Stimulated activated CD8-positive, alpha-beta memory T cell treated with anti-CD3 and anti-CD28 coated beads, Interleukin-15, amount 100 ng/mL, for 48 hours (primary cell): ENCODE measurements at places on chromosomes 5 and 9.
A peak's percentile ranks its signal among the peaks of the same experiment; 100 is the strongest.

- DNase-seq, result peak; percentile 99
Measured at GRCh38 chr5:181223058-181223728, at the start of gene TRIM41. TSS of gene TRIM41 (plus strand) at chr5:181223281. CDS start at chr5:181224000, 719 bp downstream.

- no peak for DNase-seq
Measured at GRCh38 chr5:120229036-120229435, 235.1 kb upstream of the PRR16 start.

- no peak for DNase-seq
Measured at GRCh38 chr5:160938532-160938931, 86.5 kb upstream of the ATP10B start.

- no peak for DNase-seq
Measured at GRCh38 chr9:120982836-120983235, 56.2 kb upstream of the TRAF1 start.

DNA sequence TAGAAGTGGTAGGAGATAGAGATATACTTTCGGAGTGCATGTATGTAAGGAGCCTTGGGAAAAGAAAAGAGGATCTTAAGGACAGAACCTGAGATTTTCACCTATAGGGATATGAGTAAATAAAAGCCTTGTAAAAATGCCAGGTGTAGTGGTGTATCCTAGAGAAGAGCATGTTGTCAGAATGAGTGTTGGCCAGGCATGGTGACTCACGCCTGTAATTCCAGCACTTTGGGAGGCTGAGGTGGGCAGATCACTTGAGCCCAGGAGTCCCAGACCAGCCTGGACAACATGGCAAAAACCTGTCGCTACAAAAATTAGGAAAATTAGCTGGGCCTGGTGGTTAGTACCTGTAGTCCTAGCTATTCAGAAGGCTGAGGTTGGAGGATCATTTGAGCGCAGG lies 76.0 kb downstream of the IPO11 start:
- no peak for DNase-seq
